ENCODE measurements at places on chromosomes 3 and 15. TPM values are rescaled to one million over a fixed set of nuclear protein-coding genes. Genes with fewer than 3 reads are reported as not detected.

Gene AADACL2
- not detected for total RNA-seq

GRCh38 chr15:63344731-63345390, 36.8 kb downstream of the CA12 start:
- no peak for DNase-seq

DNA sequence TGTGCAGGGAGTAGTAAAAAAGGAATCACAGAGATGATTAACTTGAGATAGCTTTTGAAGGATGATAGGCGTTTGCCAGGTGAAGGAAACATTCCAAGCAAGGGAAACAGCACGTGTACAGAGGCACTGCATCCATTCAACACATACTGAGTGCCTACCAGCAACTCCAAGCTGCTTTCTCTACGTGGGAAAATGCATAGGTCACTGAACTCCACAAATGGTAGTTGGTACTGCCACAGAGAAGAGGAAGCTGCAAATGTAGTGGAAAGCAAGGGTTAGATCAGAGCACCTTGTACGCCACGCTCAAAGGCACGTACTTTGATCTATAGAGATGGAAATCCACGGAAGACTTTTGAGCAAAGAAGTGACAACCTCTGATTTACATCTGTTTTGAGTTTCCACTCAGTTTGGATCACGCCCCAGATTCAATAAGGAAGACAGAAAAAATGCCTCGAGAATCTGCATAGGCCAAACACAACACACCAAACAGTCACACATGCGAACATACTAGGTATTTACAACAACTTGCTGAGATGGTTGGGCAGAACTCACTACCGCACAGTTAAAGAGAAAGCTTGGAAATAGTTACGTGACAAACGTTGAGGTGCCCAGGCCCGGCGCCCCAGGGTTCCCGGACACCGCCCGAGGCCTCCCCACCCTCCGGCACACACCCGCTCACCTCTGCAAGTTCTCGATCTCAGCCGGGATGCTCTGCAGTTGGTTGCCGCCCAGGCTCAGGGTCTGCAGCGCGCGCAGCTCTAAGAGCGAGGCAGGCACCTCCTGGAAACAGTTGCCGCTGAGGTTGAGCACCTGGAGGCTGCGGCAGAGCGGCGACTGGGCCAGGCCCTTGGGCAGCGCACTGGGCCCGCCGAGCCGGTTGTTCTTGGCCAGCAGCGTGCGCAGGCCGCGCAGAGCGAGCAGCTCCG, 826 bp downstream of the LRRC58 start:
- no peak for DNase-seq

Gene PAK6
- 9.7 TPM for total RNA-seq

DNA sequence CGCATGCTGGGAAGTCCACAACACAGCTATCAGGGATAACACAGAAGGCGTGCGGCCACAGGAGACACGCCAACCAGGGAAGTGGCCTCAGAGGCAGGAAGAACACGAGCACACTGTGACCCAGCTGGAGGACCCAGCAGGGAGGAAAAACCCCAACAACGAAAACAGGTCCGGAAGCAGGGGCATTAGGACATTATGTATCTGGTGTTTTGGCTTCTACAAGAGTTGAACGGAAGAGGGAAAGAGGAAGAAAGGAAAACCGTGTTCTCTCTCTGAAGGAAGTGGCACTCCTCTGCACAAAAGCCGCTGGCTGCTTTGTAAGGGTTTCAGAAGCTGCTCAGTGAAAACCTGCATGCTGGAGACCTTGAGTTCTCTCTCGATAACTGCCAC, 61.8 kb downstream of the HACD2 start:
- no peak for DNase-seq

Gene CCR9
- 0.27 TPM for total RNA-seq

DNA sequence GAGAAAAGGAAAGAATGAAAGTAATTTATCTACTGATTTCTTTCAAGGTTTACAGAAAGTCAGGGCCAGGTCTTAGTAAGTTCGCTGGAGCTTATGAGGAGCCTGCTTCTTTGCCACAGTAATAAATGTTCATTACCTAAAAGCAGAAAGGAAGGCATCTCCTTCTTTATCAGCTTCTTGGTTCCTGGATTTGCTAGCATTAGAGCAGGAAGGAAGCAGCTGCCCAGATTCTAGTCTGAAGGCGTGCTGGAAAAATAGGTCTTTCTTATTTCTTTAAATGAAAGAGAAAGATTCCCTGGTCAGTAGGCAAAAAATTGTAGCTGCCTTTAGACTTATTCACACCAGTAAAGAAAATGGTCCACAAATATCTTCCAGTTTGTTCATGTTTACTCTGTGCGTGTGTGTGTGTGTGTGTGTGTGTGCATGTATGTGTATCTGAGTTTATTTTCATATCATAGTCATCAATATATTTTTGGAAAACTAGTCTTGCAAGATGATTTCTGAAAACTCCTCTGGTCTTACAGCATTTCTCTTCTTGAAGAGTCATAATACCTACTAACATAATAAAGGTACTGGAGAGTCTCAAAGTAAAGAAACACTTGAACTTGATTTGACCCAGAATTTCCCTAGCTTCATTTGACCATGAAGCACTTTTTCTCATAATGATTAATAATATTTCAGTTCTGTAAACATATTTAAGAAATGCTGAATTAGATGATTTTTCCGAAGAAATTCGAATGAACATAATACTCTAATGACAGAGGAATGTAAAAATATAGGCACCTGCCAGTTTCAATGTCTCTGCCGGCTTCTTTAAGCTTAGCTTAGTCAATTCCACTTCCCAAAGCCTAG, 255.3 kb upstream of the ZPLD1 start:
- DNase-seq, result peak; percentile 38

- no peak for DNase-seq
Observed at GRCh38 chr3:83453056-83453455, 1505.7 kb upstream of the CADM2 start.

DNA sequence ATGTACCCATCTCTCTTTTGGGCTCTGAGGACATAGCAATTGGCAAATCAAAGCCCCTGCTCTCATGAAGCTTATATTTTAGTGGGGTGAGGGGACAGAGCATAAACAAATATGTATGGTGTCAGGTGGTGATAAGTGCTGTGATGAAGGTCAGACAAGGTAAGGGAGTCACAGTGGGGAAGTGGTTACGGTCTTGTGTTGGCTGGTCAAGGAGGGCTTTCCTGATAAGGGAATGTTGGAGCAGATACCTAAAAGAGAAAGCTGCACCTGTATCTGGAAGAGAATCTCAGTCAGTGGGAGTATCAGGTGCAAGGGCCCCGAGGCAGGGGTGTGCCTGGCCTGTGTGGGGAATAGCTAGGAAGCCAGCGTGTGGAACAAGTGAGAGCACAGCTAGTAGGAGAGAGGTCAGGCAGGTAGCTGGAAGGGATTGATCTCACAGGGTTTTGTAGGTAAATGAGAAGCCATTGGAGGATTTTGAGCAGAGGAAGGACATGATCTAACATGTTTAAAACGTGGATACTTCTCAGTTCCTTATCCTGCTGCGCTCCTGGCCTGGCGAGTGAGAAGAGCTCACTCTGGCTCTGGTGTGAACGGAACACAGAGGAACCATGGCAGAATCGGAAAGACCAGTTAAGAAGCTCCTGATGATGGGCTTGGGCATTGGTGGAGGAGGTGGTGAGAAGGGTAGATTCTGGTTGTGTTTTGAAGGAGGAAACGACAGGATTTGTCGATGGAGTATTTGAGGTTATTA, 35.5 kb downstream of the MRAS start:
- DNase-seq, result no peak

DNA sequence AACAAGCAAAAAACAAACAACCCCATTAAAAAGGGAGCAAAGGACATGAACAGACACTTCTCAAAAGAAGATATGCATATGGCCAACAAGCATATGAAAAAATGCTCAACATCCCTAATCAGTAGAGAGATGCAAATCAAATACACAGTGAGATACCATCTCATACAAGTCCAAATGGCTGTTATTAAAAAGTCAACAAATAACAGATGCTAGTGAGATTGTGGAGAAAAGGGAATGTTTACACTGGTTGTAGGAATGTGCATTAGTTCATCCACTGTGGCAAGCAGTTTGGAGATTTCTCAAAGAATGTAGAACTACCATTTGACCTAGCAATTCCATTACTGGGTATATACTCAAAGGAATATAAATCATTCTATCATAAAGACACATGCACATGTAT, 44.5 kb downstream of the RIOX2 start:
- DNase-seq, result no peak

DNA sequence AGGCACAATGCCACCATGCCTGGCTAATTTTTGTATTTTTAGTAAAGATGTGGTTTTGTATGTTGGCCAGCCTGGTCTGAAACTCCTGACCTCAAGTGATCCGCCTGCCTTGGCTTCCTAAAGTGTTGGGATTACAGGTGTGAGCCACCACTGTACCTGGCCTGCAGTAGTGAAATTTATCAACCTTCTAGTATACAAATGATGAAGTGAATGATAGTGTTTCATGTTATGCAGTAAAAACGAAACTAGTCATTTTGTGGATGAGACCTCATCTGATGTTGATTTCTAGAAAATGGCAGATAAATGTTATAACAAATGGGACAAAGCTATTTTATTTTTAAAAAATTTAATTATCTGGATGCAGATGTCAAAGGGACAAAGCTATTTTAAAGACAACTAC, 32.9 kb downstream of the NXPE3 start:
- DNase-seq, result no peak

Gene PLD1
- total RNA-seq, result 15.7 TPM
